ENCODE measurements at places on chromosomes 6 and 20.

DNA sequence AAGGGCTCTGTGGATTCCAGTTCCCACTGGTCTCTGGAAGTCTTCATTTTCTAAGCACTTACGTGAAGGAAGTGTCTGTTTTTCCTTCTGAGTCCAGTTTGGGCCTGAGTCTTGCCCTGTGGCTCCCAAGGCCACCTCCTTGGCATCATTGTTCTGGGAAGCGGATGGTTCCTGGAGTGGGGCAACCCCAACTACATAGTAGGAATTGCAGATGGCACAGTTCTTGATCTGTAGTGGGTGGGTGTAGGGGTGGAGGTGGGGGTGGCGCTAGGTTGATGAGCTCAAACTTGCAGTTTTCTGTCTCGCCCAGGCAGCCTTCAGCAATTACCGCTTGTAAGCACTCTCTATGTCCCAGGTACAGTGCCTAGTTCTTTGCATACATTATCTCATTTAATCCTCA, 7.2 kb upstream of the FERMT1 start:
- DNase-seq, result no peak

DNA sequence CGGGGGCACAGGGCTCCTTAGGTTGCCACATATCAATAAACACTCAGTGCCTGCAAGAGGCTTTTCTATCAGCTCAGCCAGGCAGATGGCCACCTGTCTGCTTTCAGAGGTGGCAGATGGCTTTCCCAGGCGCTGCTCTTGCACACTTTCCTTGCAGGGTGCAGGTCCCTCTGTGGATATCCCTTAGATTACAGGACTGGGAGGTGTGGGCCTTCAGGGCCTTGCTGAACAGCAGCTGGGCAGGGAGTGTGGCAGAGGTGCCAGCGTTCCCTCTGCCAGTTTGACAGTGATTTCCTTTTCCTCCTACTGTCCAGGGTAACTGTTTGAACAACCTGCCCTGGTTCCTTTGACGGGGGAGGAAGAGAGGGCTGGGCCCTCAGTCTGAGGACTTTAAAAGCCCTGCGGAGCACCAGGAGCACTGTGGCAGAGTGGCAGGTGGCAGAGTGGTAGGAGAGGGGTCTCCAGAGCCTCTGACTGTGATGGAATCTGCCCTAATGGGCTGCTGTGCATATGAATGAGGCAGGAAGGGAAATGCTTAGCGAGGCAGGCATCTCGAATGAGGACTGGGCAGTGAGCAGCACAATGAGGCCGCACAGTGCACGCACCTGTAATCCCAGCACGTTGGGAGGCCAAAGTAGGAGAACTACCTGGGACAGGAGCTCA, 34.2 kb downstream of the ABHD12 start:
- DNase-seq, result no peak

GRCh38 chr6:24600903-24601302, 45.1 kb downstream of the KIAA0319 start:
- DNase-seq, result peak; percentile 28

DNA sequence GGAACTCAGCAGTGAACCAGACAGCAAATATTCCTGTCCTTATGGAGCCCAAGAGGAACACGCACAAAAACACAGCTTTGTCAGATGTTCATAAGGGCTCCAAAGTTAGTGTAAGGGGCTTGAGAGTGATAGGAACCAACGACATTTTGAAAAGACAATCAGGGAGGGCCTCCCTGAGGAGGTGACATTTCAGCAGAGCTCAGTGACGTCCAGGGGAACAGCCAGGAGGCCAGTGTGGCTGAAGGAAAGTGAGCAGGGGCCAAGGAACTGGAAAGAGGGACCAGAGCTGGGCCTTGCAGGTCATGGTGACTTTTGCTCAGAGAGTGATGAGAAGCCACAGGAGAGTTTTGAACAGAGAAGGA, 16.1 kb downstream of the NOL4L start:
- no peak for DNase-seq

DNA sequence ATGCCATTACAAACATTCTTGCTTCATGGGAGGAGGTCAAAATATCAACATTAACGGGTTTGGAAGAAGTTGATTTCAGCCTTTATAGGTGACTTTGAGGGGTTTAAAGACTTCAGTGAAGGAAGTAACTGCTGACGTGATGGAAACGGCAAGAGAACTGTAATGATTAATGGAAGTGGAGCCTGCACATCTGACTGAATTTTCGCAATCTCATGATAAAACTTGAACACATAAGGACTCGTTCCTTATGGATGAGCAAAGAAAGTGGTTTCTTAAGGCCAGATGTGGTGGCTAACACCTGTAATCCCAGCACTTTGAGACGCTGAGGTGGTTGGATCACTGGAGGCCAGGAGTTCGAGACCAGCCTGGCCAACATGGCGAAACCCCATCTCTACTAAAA, 226.1 kb downstream of the BCAS1 start:
- no peak for DNase-seq

- DNase-seq, result no peak
Observed at GRCh38 chr6:43980004-43980795, 147.1 kb downstream of the MRPL14 start.

GRCh38 chr6:73177221-73177944, 47.9 kb downstream of the KHDC1L start:
- DNase-seq, result no peak

DNA sequence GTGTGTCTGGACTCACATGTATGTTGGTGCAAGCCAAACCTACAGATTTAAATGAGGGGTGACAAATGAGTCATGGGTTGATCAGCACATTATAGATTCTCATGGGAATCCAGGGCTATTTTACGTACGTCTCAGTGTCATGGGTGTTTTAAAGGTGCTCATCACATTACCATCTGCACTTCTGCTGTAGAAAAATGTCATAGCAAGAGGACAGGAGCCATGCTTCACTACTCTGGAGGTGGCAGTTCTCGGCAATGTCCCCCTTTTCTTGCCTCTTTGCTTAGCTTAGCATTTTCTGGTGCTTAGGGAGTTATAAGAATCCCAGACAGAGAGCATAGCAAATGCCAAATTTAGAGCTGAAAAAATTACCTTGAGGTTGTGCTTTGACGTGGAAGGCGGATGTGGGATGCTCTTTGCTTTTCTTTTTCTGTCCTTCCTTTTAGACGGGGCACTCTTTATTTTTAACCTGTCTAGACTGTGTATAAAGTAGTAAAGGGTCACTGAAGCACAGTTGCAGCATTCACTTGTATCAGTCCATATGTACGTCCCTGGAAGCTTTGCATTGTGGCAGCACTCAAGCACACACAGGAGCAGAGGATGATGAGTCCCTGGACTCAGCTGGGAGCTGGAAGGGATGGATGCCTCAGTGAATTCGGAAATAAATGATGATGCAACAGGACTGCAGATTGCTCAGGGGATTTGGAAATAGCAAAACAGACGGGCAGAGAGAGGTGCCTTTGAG, 139.7 kb downstream of the SYNDIG1 start:
- no peak for DNase-seq

GRCh38 chr6:148793721-148794120, 46.9 kb downstream of the UST start:
- no peak for DNase-seq

GRCh38 chr6:105005451-105005850, 48.5 kb downstream of the LIN28B start:
- DNase-seq, result no peak

- DNase-seq, result peak; percentile 62
Observed at GRCh38 chr6:42745083-42745639, 742 bp downstream of the TBCC start.

DNA sequence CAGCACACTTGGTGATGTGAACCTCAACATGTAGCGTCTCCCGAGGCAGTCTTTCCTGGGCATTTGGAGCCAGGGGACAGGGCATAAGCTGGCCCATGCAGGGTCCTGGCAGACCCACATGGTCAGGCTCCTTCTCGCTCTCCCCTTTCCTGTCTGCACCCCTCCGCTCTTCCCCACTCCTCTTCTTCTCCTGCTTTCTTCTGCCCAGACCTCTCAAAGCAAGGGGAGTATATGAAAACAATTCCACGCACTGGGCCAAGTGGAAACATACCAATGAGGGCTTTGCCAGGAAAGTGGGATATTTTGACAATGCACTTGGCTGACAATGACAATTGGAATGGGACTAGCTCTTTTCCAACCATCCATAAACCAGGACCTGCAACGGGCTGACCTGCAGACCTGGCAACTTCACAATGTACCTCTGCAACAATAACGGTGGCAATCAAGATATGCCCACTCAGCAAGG, 58.9 kb upstream of the TRAF3IP2 start:
- DNase-seq, result no peak

- DNase-seq, result no peak
Observed at GRCh38 chr6:96789871-96790270, 47.4 kb downstream of the GPR63 start.

DNA sequence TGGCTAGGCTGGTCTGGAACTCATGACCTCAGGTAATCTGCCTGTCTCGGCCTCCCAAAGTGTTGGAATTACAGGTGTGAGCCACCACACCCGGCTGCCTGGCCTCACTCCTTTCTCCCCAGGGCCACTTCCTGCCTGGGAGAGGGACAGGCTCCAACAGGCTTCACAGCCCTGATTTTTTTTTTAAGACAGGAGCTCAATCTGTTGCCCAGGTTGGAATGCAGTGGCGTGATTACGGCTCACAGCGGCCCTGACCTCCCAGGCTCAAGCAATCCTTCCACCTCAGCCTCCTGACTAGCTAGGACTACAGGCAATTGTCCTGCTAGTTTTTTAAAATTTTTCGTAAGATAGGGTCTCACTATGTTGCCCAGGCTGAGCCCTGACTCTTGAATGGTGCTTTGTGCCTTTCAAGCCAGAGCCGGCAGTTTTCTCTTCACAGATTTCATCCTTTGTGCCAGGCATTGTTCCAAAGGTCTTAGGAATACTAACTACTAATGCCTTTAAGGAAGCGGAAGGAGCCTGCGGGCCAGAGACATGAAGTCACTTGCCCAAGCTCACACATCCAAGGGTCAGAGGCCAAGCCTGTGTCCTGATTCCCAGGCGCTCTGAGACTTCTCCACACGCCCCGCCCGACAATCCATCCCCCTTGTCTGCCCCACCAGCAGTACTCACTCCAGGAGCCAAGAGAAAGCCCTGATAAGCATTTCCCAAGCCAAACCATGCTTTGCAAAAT, 19.2 kb downstream of the CAPN11 start:
- DNase-seq, result no peak
